Activated naive CD4-positive, alpha-beta T cell treated with anti-CD3 and anti-CD28 coated beads, Interleukin-2, amount 50 U/mL, for 16 hours (primary cell): ENCODE measurements at places on chromosomes 16 and 17.

DNA sequence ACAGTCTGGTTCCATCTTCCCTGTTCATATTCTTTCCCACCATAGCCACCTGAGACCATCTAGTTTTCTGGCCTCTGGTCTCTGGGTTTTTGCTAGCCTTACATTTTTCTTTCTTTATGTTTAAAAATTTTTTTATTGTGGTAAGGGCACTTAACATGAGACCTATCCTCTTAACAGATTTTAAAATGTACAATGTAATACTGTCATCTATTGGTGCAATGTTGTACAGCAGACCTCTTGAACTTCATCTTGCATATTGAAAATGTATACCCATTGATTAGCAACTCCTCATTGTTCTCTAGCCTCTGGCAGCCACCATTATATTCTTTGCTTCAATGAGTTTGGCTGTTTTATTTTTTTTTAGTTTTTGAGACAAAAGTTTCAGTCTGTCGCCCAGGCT is 39.2 kb downstream of the ITGAM start:
- DNase-seq, result no peak

DNA sequence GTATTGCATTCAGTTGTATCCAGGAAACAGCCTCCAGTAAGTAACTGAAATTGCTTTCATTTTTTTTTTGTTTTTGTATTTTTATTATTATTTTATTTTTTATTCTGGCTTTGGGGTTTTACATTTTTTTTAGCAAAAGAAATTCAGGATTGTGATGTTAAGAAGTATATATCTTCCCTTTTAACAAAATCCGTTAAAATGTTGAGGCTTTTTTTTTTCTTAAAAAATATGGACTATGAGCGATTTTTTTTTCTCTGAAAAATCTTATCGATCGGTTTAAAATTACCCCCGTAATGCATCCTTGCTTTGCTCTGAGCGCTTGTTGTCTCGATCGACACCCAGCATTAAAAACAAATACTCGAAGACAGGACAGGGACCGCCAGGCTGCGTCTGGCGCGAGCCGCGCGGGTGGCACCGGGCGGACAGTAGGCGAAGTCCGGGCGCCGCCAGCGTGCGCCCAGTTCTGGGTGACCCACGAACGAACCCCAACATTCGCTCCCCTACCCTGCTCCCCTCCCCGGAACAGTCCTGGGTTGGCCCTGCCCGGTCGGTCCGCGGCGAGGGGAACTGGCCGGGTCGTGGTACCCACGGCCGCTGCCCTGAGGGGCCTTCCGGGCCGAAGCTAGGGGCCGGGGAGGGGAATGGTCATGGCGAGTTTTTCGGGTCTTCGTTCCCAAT is 482 bp downstream of the BAHCC1 start:
- no peak for DNase-seq

DNA sequence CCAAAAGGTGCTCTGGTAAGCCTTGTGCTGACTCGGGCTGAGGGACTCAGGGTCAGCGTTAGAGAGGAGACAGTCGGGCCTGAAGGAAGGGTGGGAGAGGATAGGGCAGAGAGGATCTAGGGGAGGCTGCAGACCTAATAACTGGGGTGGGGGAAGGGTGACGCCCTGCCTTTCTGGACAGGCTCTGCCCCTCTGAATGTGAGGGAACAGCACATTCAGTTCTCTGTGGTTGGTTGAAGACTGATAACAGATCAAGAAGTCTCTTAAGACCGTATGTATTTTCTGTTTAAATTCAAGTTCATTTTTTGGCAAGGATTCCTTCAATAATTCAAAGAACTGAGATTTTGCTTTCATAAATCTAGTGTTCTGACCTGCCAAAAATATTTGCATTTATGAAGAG is 56.2 kb upstream of the TEKT3 start:
- no peak for DNase-seq

- peak; percentile 75 for DNase-seq
These were observed 2.7 kb downstream of the ZFPM1 start for GRCh38 chr16:88455610-88456355.

GRCh38 chr16:84808826-84809225 is 11.0 kb upstream of the CRISPLD2 start:
- no peak for DNase-seq

GRCh38 chr17:63480826-63481487 is 4.1 kb downstream of the ACE start:
- DNase-seq, result no peak

DNA sequence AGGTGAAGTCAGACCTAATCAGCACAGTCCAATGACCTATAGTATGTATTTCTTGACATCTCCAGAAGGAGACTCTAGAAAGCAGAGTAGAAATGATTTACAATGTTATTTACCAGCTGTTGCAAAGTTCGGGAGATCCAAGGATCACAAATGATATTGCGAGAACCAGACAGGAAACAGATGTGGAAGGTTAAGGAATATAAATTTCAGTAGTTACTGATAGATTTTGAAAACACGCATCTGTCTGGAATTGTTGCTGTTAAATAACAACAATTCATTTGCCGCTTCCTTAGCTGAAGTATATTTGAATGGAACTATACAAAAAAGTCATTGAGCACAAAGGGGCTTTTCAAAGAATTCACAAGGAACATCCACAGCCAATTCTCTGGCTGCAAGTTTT is 72.0 kb downstream of the STXBP4 start:
- DNase-seq, result no peak

- no peak for DNase-seq
These were observed 46.8 kb downstream of the IL21R start for GRCh38 chr16:27448532-27449433.

DNA sequence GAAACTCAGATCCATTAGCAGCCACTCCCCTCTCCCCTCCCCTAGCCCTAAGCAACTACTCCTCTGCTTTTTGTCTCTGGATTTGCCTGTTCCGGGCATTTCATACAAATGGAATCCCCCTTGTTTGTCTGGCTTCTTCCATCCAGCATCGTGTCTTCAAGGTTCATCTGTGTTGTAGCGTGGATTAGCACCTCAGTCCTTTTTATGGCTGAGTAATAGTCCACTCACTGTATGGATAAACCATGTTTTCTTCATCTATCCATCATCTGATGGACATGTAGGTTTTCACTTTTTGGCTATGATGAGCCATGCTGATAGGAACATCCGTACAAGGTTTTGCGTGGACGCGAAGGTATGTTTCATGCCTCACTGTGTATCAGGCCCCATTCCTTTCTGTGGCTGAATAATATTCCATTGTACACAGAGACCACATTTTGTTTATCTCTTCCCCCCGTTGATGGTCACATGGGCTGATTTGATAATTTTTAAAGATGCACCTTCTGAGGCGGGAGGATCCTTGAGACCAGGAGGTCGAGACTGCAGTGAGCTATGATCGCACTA is 8.9 kb upstream of the GSE1 start:
- DNase-seq, result no peak

- DNase-seq, result peak; percentile 39
These were observed at the start of gene DOC2B for GRCh38 chr17:181245-182049. TSS of gene DOC2B (minus strand) at chr17:181650. CDS start at chr17:181479, 171 bp downstream.

GRCh38 chr17:6711681-6712057 is 1.5 kb downstream of the SLC13A5 start:
- no peak for DNase-seq

DNA sequence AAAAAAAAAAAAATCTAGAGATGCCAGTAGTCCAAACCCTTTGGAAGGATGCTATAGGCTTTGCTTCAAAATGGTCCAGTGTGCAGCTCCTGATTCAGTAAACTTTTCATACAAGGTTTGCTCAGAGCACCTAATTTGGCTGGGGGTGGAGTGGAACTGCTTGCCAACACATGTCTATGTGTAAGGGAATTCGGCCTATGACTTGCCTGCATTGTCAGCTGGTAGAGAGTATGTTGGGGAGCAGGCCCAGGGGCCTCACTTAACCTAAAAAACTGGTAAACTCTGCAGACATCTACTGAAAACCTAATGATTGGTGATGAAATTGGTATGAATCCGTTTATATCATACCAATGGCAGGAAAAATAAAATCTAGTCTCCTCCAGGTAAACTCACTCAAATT is 1.5 kb upstream of the MFSD6L start:
- DNase-seq, result no peak

DNA sequence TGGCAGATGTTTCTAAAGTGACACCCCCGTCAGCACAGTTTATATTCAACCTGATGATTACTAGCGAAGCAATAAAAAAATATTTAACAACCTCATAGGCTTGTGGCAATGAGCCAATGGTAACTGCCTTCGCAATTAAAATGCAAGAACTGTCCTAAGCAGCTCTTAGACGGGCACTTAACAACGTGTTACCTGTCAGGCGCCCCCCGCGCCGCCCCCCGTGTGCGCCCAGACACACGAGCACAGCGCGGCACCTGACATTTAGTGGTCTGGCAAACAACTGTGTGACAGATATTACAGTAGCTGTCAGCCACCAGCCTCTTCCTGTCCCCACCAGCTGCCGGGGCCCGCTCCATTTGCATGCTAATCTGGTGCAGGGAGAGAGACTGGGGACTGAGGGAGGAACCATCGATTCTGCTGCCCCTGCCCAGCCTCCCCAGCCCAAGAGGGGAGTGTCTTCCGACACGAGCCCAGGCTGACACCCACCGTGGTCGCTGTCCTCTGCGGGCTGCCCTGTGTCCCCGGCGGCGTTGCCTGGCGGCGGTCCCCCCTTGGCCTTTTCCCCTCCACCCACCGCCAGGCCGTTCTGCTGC is 12.7 kb downstream of the NDUFAF8 start:
- DNase-seq, result no peak

DNA sequence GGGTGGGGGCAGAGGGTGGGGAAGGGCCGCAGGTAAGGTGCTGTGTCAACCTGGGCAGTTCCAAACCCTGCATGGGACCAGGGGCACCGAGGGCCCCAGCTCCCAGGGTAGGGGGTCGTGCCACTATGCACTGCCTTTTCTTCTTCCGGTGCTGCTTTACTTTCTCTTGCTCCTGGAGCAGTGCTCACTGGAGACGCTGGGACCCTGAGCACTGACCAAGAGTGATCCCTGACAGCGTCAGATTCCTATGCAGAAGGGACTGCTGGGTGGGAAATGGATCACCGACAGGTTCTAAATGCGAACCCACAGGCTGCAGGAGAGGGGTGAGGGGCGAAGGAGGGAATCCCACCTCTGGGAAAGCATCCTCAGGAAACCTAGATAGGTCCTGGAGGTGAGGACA is 470.1 kb downstream of the SOX9 start:
- no peak for DNase-seq

DNA sequence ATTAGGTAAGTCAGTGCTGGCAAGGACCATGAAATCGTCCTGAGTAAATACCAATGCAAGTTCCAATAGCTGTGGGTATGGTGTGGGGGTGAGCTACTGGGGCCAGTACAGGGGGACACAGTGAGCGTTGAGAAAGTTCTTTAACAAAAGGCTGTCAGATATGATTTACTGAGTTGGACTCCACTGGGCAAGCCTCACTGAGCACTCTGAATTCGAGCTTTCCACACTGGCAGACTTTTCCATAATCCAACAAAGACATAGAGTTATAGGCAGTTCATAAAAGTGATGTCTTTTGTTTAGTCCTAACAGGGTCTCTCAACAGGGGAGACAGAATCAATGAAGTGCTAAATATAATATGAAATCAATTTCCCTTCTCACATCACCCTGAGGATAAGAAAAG is 489.0 kb downstream of the KCNJ2 start:
- DNase-seq, result no peak

DNA sequence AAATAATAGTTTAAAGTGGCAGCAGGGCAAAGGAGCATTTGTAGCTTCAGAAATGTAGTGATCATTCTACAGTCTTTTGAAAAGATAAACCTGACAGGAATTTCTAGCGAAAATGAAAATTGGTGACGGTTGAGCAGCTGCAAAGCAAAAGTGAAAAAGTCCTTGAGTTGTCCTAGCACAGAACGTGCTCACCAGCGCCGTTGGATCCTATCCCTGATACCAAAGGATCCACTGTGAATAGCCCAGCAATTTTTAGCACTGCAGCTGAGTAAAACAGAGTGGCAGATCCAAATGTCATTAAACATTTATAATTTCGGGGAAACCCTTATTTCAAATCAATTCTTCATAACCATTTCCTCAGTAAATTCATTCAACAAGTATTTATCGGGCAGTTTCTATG is 453.8 kb upstream of the HSBP1 start:
- no peak for DNase-seq

- DNase-seq, result no peak
These were observed 72.9 kb downstream of the METRNL start for GRCh38 chr17:83152227-83152744.

GRCh38 chr16:57401943-57402640 is 2.5 kb upstream of the CCL17 start:
- no peak for DNase-seq

DNA sequence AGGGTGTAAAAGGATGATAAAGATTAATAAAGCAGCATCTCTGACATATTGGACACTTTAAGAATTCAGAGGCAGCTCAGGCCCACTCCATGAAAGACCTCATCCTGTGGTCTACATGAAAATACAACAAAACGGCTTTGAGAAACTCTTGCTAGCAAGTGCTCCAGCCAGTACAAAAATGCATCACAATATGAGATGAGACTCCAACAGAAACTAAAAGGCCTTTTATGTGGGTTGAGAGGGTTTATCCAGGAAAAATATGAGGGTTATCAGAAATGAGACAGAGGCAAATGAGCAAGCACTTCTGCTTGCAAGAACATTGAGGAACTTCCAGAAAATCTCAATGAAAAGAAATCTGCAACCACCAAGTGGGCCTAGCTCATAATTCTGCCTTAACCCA is 65.7 kb downstream of the LITAF start:
- DNase-seq, result no peak

DNA sequence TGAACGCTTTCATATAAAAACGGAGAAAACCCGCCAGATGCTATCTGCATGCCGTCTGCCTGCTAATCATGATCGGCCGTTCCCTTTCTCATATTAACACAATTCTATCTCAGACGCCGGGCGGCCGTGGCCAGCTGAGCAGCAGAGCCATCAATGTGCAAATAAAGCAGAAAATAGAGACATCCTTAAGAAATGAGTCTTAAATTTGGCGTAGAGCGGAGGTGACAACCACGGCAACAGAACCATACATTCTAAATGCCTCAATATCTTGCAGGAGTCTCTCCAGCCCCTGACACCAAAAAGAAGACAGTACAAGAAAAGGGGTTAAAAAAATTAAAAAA is 2.7 kb upstream of the IRX5 start:
- no peak for DNase-seq

DNA sequence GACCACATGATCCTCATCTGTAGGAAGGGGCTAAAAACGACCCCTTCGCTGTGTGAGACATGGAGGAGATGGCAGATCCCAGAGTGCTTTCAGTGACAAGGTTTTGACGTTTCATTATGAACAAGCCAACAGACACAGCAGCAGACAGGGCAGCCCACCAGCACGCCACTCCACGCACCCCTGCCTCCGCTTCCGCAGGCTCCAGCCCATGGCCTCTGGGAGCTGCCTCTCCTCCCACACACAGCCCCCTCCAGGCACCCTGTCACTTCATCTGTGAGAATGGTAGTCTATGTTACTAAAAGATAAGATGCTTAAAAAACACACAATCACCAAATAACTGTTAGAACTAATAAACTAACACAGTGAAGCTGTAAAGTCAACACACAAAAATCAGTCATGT is 12.3 kb upstream of the ADCY7 start:
- DNase-seq, result no peak

GRCh38 chr16:80369138-80369958 is 171.4 kb upstream of the DYNLRB2 start:
- DNase-seq, result no peak

GRCh38 chr17:2624292-2624731 is 30.9 kb downstream of the PAFAH1B1 start:
- DNase-seq, result no peak
